ENCODE measurements at places on chromosomes 12 and 14. TPM values are rescaled to one million over a fixed set of nuclear protein-coding genes. Genes with fewer than 3 reads are reported as not detected.

DHH gene
- total RNA-seq = 94.7 TPM

- DNase-seq = no peak
Measured at GRCh38 chr12:40198601-40199000, 26.2 kb upstream of the LRRK2 start.

GRCh38 chr12:115097416-115097815, 413.4 kb upstream of the TBX3 start:
- no peak for DNase-seq

CPNE8 gene
- total RNA-seq = 20.5 TPM

- DNase-seq = no peak
Measured at GRCh38 chr12:124405151-124405550, 110.3 kb downstream of the RFLNA start.

DNA sequence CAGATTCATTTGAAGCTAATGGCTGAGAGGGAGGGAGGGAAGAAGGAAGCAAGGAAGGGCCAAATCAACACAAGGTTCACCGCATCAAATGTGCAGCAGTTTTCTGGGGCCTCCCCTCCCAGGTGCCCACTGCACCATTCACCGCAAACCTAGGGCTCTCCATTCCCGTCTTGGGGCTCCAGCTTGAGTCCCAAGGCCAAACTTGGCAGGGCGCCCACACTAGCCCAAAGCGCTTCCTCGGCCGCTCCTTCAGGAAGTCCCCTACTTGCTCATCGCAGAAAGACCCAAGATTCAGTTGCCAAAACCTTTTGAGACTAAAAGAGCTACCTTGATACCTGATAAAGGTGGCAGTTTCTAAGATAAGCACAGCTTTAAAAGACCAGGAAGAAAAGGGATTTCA, 140.5 kb upstream of the FKBP4 start:
- no peak for DNase-seq

SLC39A5 gene
- total RNA-seq = 1.5 TPM

PLA2G1B gene
- total RNA-seq = not detected

ZNF10 gene
- 19.2 TPM for total RNA-seq

- no peak for DNase-seq
Measured at GRCh38 chr14:76250302-76250701, 98.6 kb downstream of the GPATCH2L start.

DNA sequence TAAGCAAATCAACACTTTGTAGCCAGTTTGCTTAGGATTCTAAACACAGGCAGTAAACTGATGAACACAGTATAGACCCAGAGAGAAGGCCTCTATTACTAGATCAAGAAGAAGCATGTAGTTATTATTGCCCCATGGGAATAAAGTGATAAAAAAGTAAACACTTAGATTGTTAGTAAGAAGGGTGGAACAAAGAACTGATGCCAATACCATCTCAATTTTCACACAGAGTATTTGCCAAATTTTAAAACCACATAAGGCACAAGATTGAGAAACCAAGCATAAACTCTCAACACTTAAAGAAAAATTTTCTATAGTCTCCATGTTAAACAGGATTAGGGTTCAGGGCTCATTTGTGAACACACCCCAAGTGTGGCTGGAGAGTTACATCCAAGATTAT, 77.0 kb upstream of the SYT1 start:
- DNase-seq = no peak

DNA sequence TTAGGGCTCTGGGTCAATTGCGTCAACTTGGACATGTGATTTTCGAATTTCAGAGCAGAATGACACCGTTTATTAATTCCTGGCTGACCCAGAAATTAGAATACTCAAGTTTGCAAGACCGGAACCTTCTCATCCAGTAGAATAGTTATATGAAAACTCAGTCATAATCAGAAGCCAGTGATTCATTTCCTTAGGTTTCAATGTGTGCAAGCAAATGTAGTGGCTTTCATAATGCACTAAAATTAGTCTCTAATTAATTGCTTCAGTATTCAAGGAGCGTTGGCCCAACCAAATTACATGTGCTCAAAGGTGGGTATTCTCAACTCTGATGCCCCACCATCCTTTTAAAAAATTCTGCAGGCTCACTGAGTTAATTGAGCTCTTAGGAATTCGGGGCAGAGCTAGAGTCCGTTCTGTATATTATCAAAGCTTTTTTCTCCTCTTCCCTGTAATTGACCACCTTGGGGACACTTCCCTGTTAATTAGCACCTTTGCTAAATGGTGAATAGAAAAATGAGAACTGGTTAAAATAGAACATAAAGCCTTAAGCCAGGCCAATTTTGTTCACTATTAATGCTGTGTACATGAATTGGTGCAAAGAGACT, 55.4 kb downstream of the DAO start:
- no peak for DNase-seq

DNA sequence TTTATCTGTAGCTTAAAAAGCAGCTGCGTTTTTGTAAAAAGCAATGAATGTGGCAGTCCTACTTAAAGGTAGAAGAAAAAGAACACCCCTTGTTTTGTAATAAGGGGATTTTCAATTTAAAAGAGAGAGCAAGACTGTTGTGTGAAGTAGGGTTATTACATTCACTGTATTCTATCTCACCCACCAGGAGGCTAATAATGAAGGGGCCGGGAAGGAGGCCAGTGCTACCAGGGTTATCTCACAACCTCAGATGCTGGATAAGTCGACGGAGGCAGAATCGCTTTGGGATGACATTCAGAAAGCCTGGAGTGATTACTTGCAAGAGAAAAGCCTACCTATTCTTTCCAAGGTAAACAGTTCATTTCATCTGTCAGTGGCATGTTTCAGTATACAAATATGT, 97.7 kb downstream of the RMST start:
- DNase-seq = no peak

GRCh38 chr14:64117671-64118402, 176.3 kb downstream of the ESR2 start:
- no peak for DNase-seq

ACSM4 gene
- total RNA-seq = not detected

PTPN6 gene
- total RNA-seq = 14.3 TPM

GRCh38 chr12:52185400-52185967, 6.3 kb downstream of the KRT80 start:
- no peak for DNase-seq

DNA sequence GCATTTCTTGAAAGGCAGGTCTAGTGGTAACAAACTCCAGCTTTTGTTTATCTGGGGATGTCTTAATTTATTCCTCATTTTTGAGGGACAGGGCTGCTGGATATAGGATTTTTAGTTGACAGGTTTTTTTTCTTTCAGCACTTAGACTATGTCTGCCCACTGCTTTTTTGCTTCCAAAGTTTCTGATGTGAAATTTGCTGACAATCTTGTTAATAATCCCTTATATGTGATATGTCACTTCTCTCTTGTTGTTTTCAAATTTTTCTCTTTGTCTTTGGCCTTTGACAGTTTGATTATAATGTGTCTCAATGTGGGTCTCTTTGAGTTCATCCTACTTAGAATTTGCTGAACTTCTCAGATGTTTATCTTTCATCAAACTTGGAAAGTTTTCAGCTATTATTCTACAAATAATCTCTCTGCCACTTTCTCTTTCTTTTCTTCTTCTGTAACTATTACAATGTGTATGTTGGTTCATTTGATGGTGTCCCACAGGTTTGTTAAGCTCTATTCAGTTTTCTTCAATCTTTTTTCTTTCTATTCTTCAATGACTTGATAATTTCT, 9.8 kb downstream of the ATL1 start:
- DNase-seq = no peak

GRCh38 chr14:37093364-37093763, 79.0 kb downstream of the SLC25A21 start:
- no peak for DNase-seq

C14orf39 gene
- 0.30 TPM for total RNA-seq

DNA sequence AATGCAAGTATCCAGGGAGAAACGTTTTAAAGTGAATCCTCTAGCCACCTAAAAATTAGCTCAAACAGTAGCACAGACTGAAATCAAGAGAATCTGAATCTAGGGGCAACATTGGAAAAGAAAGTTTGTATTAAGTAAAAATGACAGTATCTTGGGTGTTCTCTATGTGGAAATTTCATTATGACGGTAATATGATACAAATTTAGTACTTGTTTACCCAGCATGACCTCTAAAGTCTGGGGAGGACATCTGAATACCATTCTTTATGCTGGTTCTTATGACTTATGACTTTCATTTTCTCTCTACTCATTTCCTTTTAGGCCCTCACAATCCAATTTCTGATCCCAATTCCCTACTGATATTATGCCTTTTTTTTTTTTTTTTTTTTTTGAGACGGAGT, 14.0 kb downstream of the GTSF1 start:
- DNase-seq = no peak
